ENCODE measurements at places on chromosomes 16 and 17. TPM values are rescaled to one million over a fixed set of nuclear protein-coding genes. Genes with fewer than 3 reads are reported as not detected.
A peak's percentile ranks its signal among the peaks of the same experiment; 100 is the strongest.

DNA sequence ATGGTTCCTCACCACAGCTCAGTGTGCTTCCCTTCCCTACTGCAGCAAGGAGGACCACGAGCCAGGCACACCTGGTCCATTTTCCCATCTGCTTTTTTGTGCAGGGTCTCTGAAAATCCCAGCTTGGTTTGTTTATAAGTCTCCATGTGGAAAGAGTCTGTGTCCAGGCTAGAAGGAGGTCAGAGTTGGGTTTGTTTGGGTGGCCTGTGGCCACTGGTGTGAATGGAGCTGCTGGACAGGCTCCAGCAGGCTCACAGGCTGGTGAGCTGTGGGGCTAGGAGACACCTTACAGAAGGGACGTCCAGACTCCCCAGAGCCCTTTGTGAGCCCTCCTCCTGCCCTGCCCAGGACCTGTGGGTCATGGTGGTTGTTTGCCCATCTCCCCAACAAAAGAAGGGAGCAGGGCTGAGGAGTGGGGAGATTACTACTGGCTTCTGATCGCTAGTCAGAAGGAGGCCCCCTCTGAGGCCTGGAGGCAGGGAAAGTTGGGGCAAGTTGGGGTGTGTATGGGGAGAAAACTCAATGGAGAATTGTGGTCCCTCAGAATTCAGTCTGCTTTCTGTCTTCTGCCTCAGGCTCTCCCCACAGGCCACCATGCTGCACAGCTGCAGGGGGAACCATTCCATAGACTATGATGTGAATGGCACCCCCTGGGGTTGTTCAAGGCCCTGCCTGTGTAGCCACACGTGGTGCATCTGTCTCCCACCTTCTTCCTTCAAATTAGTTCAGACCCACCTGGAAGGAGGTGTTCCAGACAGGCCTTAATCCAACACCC, 4.1 kb downstream of the RARA start:
- no peaks in the 10 kb centered on the region for H3K36me3 ChIP-seq
- peak overlapping the region; percentile 86 for H3K27ac ChIP-seq
- H3K27me3 ChIP-seq, result no peaks in the 10 kb centered on the region
- DNase-seq, result no peak
- peaks cover 58% of the 10 kb centered on the region for H3K4me1 ChIP-seq

DNA sequence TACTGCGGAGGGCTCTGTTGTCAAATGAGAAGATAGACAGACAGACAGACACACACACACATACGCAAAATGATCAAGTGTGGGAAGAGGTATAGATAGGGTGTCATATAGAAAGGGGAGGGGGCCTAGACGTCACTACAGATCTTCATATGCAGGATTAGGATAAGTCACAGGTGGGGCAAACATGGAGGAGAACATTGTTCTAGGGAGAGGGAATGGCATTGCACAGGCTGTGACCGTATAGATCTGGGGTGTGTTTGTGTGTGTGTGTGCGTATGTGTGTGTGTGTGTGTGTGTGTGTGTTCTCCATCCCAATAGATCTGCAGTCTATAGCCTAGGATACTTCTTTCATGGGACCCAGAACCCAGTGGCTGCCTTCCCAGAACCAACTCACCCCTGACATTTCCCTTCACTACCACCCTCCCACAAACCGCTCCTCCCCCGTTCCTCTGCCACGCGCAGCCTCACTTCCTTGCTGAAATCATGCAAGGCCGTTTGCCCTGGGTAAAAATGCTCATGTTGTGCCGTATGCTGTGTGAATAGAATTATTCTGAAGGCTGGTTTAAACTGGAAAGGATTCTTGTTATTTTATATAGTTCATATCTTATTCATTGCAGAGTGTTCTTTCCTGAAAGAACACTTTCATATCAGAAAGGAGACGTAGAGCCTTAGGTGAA, 50.5 kb upstream of the CCL1 start:
- DNase-seq, result no peak
- no peak overlapping the region for H3K27ac ChIP-seq
- H3K4me1 ChIP-seq, result no peaks in the 10 kb centered on the region
- no peak overlapping the region for H3K4me3 ChIP-seq
- H3K27me3 ChIP-seq, result peaks cover 50% of the 10 kb centered on the region

DNA sequence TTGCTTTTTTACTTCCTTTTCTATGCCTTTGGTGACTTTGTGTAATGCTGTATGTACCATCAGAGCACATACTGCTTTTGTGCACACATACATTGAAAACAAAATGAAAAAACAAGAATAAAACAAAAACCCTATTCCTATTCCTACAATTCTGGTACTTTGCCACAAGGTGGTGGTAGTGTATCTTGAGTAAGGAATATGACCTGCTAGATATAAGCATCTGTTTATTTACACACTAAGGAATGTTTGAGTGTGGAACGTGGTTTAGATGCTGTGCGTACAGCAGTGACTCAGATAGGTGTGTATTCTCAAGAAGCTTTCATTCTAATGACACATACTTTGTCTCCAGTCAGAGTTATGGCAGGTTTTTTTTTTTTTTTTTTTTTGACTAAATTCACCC, 606.2 kb downstream of the WWOX start:
- H3K4me1 ChIP-seq, result no peaks in the 10 kb centered on the region
- DNase-seq, result no peak
- no peaks in the 10 kb centered on the region for H3K27me3 ChIP-seq
- no peaks in the 10 kb centered on the region for H3K36me3 ChIP-seq
- no peak overlapping the region for H3K4me3 ChIP-seq

GRCh38 chr16:4946917-4947316, 10.0 kb upstream of the PPL start:
- DNase-seq, result no peak

Gene TMEM235
- not detected for total RNA-seq

- DNase-seq, result no peak
- peaks cover 20% of the 10 kb centered on the region for H3K4me1 ChIP-seq
- H3K4me3 ChIP-seq, result peak overlapping the region; percentile 41
- peaks cover 29% of the 10 kb centered on the region for H3K36me3 ChIP-seq
These were observed 13.5 kb downstream of the SPATA32 start for GRCh38 chr17:45248132-45248957.

DNA sequence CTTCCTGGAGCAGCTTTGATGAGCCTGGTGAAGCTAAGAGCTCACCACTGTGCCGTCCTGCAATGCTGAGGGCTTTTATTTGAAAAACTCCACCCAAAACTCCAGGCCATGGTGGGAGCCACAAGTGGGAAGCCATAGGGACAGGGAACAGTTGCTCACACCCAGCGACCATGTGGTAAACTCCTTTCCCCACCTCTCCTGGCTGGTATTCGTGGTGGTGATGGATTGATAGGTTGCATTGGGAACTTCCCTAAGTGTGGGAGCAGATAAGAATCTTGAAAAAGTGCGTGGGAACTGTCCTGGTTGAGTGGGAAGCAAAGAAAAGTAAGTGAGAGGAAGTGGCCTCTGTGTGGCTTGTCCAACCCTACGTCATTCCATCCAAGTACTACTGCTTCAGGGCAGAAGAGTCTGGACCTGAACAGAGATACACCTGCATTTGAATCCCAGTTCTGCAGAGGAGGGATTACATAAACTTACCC, at the start of gene CCL1:
CCL1 (minus strand) TSS at position 51 of the 479 bp plus-strand sequence. CDS start 72 bp downstream, outside the sequence.
- H3K4me1 ChIP-seq, result peaks cover 7% of the 10 kb centered on the region
- H3K27ac ChIP-seq, result no peak within 1 kb of the TSS
- no peak within 1 kb of the TSS for H3K4me3 ChIP-seq
- no peaks in the 10 kb centered on the region for H3K36me3 ChIP-seq
- peaks cover 20% of the 10 kb centered on the region for H3K27me3 ChIP-seq

Gene UNC13D
- 12.5 TPM for total RNA-seq

DNA sequence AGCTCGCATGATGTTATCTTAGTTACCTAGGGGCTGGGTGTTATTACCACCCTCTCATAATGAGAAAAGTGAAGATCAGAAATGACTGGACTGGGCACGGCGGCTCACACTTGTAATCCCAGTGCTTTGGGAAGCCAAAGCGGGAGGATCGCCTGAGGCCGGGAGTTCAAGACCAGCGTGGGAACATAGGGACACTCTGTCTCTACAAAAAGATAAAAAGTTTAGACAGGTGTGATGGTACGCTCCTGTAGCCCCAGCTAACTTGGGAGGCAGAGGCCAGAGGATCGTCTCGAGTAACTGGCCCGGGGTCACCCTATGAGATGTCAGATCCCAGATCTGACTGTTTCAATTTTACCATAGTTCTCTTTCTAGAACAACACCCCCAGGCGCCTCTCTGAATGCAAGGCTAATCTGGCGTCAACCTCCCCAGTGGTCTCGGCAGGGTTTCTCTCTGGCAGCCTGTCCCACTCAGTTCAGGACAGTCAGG, 1.9 kb upstream of the CCDC102A start:
- H3K4me3 ChIP-seq, result no peak overlapping the region
- H3K27ac ChIP-seq, result no peak overlapping the region
- H3K27me3 ChIP-seq, result no peaks in the 10 kb centered on the region

- H3K27me3 ChIP-seq, result no peaks in the 10 kb centered on the region
- H3K4me3 ChIP-seq, result peak overlapping the region; percentile 95
- H3K27ac ChIP-seq, result peak overlapping the region; percentile 92
- DNase-seq, result no peak
These were observed 1.3 kb downstream of the MAPK8IP3 start for GRCh38 chr16:1707193-1707790.

Gene CES5A
- not detected for total RNA-seq

- H3K27ac ChIP-seq, result no peak overlapping the region
- H3K4me3 ChIP-seq, result no peak overlapping the region
- no peaks in the 10 kb centered on the region for H3K36me3 ChIP-seq
These were observed 3.0 kb downstream of the NACA2 start for GRCh38 chr17:61587807-61588660.

- H3K4me3 ChIP-seq, result no peak overlapping the region
- no peaks in the 10 kb centered on the region for H3K4me1 ChIP-seq
- peaks cover 24% of the 10 kb centered on the region for H3K27me3 ChIP-seq
- no peaks in the 10 kb centered on the region for H3K36me3 ChIP-seq
These were observed 743.1 kb downstream of the KCNJ18 start for GRCh38 chr17:22435231-22435974.

- H3K4me3 ChIP-seq, result no peak overlapping the region
- peaks cover 3% of the 10 kb centered on the region for H3K27me3 ChIP-seq
- DNase-seq, result no peak
- H3K36me3 ChIP-seq, result no peaks in the 10 kb centered on the region
These were observed 295.5 kb upstream of the EEF2KMT start for GRCh38 chr16:5393070-5393469.

GRCh38 chr16:22670044-22670536, 143.9 kb upstream of the HS3ST2 start:
- DNase-seq, result no peak
- H3K4me3 ChIP-seq, result no peak overlapping the region
- H3K27me3 ChIP-seq, result no peaks in the 10 kb centered on the region
- no peaks in the 10 kb centered on the region for H3K36me3 ChIP-seq

DNA sequence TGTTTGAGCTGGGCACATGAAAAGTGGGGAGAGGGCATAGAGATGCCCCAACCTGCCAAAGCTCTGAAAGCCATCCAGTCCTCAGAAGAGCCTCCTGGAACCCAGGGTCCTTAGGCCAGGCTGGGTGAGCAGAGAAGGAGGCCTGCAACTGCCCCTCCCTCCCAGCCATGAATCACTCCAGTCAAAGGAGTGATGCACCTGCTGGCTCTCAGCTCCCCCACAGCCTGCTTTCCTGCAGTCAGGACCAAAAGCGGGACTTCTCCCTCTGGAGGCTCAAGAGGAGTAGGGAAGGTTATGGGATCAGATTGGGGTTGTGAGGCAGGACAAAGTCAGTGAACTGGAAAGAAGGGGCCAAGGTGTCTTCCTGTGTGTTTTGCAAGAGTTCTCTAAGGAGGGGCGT, 145.6 kb downstream of the TMEM132E start:
- DNase-seq, result no peak
- no peaks in the 10 kb centered on the region for H3K36me3 ChIP-seq
- no peaks in the 10 kb centered on the region for H3K4me1 ChIP-seq

- no peak for DNase-seq
- H3K4me3 ChIP-seq, result no peak overlapping the region
- no peaks in the 10 kb centered on the region for H3K27me3 ChIP-seq
These were observed 4.8 kb downstream of the EVPL start for GRCh38 chr17:76022285-76022684.

DNA sequence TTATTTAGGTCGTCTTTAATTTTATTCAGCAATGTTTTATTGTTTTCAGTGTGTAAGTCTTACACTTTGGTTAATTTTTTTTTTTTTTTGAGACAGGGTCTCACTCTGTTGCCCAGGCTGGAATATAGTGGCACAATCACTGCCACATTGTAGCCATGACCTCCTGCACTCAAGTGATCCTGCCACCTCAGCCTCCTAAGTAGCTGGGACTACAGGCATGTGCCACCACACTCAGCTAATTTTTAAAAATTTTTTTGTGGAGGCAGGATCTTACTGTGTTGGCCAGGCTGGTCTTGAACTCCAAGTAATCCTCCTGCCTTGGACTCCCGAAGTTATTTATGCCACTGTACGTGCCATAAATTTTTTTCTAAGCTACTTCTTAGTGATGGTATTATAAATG, 14.5 kb downstream of the RPS6KB1 start:
- peaks cover 41% of the 10 kb centered on the region for H3K36me3 ChIP-seq
- no peaks in the 10 kb centered on the region for H3K27me3 ChIP-seq
- DNase-seq, result no peak
- H3K4me1 ChIP-seq, result no peaks in the 10 kb centered on the region
- H3K4me3 ChIP-seq, result no peak overlapping the region

Gene PPP1R1B
- total RNA-seq, result 0.49 TPM

DNA sequence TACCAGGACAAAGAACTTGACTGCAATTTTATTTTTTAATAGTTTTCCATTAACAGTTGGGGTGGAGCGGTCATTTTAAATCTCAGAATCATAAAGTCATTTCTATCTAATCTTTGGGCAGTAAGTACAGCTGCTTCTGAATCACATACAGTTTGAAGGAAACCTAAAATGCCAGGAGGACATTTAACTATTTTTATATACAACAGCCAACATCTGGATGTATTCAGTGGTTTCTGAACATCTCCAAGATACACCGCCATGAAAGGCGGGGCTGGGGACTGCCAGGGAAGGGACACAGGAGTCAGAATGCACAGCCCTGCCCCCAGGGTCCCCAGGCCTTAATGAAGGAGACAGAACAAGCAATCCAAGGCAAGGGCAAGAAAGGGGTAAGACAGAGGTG, 392.3 kb downstream of the SLC39A11 start:
- no peak overlapping the region for H3K27ac ChIP-seq
- H3K4me1 ChIP-seq, result no peaks in the 10 kb centered on the region
- H3K27me3 ChIP-seq, result no peaks in the 10 kb centered on the region
- no peaks in the 10 kb centered on the region for H3K36me3 ChIP-seq

Gene ZSCAN10
- not detected for total RNA-seq

Gene STRADA
- 18.6 TPM for total RNA-seq

Gene TMEM92
- total RNA-seq, result not detected

Gene SCRN2
- 37.7 TPM for total RNA-seq

Gene MAP1LC3B
- 123 TPM for total RNA-seq

DNA sequence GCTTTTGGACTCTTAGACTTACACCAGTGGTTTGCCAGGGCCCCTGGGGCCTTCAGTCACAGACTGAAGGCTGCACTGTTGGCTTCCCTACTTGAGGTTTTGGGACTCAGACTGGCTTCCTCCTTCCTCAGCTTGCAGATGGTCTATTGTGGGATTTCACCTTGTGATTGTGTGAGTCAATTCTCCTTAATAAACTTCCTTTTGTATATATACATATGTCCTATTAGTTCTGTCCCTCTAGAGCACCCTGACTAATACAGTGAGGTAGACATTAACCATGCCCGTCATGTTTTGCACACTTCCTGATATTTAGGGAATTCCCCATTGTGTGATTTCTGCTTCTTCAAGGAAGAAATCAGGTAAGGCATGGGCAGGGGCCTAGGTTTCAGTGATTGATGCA, 147.8 kb upstream of the CA10 start:
- H3K4me1 ChIP-seq, result no peaks in the 10 kb centered on the region
- no peaks in the 10 kb centered on the region for H3K36me3 ChIP-seq
- H3K27me3 ChIP-seq, result no peaks in the 10 kb centered on the region

Gene FBXW10
- not detected for total RNA-seq

Gene PARN
- total RNA-seq, result 24.3 TPM

Data from heart right ventricle (tissue), 16 donors.